CD4-positive, alpha-beta T cell treated with Interleukin-17A for 4 hours (primary cell): ENCODE measurements at places on chromosomes 12 and 14.

DNA sequence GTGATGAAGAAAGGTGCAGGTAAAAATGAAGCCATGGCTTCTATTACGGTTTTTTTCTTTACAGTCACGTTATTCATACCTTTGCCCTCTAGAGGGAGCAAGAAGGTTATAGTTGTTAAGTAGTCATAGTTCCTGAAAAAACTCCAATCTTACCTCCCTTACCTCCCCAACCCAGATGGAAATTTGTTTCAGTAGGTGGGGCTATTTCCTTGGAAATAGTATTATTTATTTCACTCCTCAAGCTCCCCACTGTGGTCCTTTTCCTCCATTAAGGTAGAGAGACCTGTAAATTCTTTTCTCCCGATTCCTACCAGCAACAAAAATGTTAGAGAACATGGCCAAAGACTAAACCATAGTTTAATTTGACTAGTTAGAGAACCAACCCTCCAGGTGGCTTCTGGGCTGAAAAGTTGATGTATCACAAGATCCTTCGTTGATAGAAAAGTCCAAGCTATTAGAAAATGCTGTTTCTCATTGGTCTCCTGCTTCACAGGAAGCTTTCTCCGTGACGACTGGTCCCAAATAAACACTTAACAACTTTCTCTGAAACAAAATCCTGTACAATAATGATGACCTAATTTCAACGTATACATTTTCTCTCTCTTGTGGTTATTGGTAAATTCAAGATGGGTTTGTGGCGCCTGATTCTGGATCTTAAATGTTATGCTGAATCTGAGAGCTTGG is 43.5 kb downstream of the TMX1 start:
- DNase-seq: no peak

- DNase-seq: no peak
Measured at GRCh38 chr12:68839183-68840147, 31.5 kb downstream of the MDM2 start.

- no peak for DNase-seq
Measured at GRCh38 chr12:29245246-29245645, 96.2 kb downstream of the FAR2 start.

- no peak for DNase-seq
Measured at GRCh38 chr12:28800129-28800528, 348.9 kb upstream of the FAR2 start.

DNA sequence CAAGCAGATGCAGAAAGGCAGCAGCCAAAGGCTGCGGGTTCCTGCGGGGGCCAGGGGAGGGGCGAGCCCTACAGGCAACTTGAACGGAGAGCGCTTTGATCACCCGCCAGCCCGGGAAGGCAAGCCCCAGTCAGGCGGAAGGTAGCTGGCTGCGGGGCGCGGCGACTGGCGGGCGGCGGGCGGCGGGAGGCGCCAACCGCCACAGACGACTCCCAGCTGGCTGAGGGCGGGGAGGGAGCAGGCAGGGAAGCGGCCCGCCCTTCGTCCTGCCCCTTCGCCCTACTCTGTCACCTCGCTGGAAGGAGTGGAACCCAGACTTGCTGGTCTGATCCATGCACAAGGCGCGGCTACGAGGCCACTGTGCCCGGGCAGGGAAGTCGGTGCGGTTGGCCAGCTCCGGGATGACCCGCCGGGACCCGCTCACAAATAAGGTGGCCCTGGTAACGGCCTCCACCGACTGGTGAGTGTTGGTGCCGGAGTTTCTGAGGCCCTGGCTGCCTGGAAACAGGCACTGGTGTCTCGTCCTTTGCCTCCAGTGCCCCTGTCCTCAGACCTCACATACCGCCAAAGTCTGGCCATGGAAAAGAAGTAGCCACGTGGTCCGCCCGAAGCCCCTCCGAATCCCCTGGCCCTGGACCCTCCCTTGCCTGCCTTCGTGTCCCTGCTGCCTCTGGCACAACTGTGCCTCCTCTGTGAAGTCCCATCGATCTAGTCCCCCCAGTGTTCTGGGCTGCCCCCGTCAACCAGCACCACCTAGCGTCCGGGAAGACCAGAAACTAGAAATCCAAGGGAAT is 15.4 kb upstream of the CARMIL3 start:
- DNase-seq: peak; percentile 77

GRCh38 chr12:84922693-84923092 is 10.1 kb upstream of the SLC6A15 start:
- no peak for DNase-seq

DNA sequence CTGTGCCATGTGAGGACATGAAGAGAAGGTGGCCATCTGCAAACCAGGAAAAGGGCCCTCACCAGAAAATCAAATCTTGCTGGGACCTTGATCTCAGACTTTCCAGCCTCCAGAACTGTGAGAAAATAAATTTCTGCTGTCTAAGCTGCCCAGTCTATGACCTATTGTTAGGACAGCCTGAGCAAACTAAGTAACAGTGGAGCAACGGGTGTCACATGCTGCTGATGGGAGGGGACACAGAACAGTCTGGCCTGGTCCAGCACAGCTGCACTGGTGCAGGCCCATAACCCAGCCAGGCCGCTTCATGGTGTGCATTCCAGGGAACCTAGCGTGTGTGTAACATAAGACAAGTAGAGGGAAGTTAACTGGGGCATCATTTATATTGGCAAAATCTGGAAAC is 42.1 kb downstream of the GRIP1 start:
- no peak for DNase-seq

DNA sequence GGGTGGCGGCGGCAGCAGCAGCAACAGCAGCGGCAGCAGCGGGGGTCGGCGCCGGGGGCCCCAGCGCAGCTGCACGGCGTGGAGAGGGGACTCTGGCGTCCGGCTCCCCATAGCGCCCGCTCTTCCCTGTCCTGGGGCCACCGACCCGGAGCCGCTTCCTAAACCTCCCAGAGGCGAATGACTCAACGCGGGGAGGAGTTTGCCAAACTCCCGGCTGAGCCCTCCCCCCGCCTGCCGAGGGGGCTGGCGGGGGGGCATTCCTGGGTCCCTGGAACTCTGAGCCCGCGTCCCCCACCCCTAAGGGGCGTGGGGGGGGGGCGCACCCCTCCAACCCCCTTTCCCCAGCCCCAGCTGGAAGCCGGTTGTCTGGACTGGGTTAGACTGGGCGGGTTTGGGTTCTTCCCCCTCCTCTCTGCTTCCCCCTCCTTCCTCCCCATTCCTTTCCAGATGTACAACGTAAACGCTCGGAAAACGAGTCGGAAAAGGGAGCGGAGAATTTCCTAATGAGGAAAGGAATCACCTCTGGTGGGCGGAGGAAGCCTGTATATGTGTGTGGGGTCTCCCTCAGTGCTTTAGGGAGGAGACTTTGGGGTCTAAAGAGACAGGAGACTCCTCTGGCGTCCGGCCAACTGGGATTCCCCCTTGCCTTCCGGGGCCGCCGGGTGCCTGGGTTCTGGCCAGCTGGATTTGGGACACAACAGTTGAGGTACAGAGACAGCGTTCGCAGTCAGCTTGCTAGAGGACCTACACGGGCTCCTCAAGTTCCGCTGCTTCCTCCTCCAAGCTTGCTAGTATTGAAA is at the start of gene ITGA5:
Gene ITGA5, minus strand, starts transcription at position 179 of the 800 bp plus-strand sequence. Its CDS starts 68 bp downstream, at position 111.
- DNase-seq: peak; percentile 74

DNA sequence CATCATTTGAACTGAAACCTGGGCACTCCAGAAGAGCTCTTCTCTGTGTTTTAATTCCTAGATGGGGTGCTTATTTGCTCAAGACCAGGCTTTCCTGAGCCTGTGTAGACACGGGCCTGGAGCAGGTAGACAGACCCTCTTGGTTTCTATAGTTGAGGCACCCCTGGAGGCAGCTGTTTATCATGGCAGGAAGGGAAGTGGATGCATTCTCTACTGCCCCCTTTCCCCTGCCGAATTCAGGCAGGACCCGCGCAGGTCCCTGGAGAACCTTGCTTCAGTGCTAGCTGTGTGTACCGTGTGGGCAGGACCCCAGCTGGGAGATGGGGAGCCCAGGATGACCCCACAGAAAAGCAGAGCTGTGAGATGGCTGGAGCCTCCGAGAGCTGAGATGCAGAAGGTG is 6.0 kb downstream of the CACNA1C start:
- no peak for DNase-seq

GRCh38 chr14:22429546-22430294 is 159.3 kb downstream of the DAD1 start:
- no peak for DNase-seq

GRCh38 chr12:95633732-95634465 is 82.6 kb upstream of the USP44 start:
- no peak for DNase-seq

GRCh38 chr12:12046401-12046800 is 24.3 kb upstream of the BCL2L14 start:
- no peak for DNase-seq

GRCh38 chr12:40986001-40986400 is 202.1 kb upstream of the PDZRN4 start:
- DNase-seq: no peak

- DNase-seq: no peak
Measured at GRCh38 chr12:131060011-131060703, 106.5 kb downstream of the ADGRD1 start.
